ENCODE measurements at places on chromosomes 5 and 9.

GRCh38 chr5:139903795-139904565, 108.4 kb downstream of the PSD2 start:
- no peak for DNase-seq

- no peak for DNase-seq
These were observed 483.4 kb upstream of the NUDT12 start for GRCh38 chr5:104045987-104046386.

DNA sequence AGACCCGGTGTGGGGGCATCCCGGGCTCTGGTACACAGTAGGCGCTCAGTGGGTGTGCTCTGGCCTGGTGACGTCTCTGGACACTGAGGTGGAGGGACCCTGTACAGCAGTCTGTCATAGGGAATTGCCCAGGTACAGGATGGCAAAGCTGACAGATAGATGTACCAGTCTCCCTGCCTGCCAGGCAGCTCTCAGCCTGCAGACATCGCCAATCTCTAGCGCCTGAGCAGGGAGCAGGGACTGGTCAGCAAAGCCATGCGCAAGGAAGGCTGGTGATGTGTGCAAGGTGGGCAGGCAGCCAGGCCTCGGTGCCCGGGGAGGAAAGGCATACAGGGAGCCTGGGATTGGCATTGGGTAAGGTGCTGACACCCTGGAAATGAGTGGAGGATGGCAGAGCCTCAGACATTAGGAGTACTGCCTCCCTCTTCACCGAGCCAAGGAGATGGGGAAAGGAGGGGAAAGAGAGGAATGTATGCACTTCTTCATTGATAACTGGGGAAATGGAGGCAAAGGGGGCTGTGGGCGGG, 33.9 kb upstream of the BRD3 start:
- DNase-seq = no peak

- no peak for DNase-seq
These were observed 83.9 kb upstream of the HCN1 start for GRCh38 chr5:45779874-45780671.

DNA sequence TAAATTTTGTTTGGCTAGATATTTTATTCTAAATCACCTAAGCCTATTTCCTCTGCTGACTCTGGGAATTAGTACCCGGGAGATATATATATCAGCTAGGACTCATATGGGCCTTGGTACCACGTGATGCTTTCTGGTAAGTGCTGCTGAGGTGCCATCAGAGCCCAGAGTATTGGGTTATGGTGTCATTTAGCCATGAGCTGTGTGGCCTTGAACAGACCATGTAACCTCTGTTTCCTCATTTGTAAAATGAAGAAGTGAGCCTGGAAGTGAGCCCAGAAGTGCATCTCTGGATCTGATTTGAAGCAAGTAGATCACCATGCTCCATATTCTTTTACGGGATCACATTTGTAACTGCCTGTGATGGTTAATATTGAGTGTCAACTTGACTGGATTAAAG, 126.1 kb downstream of the GPBP1 start:
- DNase-seq = no peak

- DNase-seq = no peak
These were observed 3.8 kb downstream of the OR2V2 start for GRCh38 chr5:181151146-181151545.

DNA sequence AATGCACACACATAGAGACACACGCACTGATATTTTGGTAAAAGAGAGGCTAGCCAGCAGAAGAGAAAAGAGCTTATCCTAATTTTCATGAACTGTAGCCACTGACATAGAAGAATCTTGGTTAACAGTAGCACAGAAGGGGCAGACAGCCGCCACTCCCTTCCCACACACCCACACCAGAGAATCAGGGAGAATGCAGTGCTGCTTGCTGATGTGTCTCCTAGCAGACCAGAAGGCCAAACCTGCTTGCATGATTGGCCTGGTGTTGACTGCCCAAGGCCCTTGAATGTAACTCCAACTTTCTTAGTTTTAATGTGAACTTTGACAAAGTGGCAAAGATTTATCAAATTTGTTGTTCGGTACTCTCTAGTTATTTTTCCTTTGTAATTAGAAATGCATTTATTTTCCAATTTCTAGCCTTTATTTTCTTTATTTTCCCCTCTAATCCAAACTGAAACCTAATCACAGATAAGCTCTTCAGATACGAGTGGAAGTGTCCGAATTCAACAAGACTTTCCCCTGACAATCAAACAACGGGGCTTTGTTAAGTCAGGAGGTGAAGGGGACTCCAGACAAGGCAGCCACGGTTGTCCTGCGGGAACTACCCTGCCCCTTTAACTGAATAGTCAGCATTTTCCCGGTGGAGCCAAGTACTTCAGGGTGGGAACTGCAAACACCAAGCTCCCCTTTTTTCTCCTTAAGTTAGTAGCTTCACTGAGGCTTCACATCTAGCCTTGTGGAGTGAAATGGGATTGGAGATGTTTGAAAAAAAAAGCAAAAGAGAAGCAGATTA, 81.9 kb upstream of the CTSL start:
- DNase-seq = no peak

DNA sequence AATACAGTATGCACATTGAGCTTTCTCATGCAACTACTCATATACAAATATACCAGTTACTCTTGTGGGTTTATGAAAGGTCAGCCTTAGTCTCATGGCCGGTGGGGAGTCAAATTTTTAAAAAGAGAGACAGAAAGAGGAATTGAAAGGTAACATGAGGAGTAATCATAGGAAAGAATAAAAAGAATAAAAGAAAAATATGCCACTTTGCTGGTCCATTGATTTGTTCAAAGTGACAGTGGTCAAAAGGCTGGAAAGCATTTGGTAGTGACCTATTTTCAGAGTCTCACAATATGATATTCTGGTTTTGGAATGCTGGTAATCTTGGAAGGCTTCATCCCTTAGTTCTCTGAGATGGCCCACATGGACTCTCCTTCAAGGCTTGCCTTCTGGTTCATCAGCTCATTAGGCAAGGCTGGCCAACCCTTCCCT, 67.0 kb downstream of the ZNF366 start:
- no peak for DNase-seq

GRCh38 chr9:92790542-92791527, 26.2 kb upstream of the BICD2 start:
- peak; percentile 68 for DNase-seq

GRCh38 chr5:177430140-177430951, 3.9 kb downstream of the GRK6 start:
- DNase-seq = no peak

- DNase-seq = no peak
These were observed 23.4 kb upstream of the FAM169A start for GRCh38 chr5:74889523-74890105.

DNA sequence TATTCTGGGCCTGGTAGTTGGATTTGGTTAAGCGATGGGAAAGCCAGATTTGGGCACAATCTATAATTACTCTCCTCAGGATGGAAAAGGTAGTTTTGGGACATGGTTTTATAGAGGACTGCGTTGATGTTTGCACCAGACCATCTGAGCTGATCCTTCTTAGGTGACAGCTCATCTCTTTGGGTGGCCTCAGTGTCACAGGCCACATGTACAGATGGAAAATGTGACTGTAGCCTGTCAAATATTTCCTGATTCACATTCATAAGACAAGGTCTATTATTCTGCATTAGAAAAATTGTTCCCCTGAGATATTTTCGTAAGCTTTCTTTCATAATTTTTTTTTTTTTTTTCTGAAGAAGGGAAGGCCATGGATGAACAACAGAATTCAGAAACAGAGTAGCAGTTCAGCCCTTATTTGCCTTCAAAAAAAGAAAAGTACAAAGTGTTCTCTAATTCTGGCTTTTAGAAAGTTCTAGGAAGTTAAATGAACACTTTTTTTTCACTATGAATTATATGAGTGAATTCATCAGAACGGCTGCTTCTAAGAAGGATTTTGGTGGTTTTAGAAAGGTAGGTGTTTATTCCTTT, 81.0 kb downstream of the NNT start:
- DNase-seq = no peak

DNA sequence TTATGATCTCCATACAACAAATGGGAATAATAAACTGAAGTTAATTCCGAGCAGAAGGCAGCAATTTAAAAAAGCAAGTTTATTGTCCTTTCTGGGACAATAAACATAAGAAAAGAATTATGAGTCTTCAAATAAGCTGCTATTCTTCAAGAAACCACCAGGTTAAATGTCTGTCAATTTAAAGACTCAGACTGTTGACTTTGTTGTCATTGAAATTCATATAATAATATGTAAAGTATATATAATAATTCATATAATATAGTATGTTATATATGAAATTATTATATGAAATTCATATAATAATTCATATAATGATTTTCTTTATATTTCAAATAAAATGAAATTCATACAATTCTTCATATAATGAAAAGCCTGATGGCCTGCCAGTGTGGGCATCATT, 497.5 kb upstream of the RGMB start:
- no peak for DNase-seq

- no peak for DNase-seq
These were observed 34.0 kb downstream of the PPARGC1B start for GRCh38 chr5:149764086-149764485.

GRCh38 chr5:135593886-135594285, 15.1 kb upstream of the CXCL14 start:
- DNase-seq = no peak

DNA sequence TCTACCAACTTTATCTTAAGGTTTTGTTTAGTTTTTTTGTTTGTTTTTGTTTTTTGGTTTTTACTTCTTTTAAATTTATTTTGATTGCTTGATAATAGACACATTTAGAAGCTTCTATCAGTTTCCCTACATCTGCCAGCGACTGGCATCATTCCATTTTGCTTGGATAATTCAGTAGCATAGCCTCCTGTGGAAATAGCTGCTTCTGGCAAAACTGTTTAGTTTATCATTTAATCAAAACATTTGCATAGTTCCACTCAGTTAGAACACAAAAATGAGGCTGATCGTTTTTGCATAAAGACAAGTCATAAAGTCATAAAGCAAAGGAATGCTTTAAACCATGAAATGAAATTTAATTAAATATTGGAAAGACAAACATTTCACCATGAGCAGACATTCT, 133.7 kb upstream of the NFIL3 start:
- DNase-seq = no peak

DNA sequence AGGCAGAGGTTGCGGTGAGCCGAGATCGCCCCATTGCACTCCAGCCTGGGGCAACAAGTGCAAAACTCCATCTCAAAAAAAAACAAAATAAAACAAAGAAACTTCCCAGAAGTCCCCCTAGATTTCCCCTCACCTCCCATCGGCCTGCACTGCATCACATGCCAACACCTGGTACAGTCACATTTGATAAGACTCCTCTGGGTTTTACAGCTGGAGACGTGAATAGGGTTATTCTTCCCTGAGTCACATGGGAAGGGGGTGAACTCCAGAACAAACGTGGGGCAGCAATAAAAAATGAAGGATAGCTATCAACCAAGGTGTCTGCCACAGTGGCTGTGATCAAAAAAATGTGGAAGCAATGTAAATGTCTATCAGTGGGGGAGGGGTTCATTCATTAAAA, 26.0 kb downstream of the SPRY4 start:
- DNase-seq = no peak

GRCh38 chr5:35776757-35777156, 79.9 kb upstream of the IL7R start:
- DNase-seq = no peak

DNA sequence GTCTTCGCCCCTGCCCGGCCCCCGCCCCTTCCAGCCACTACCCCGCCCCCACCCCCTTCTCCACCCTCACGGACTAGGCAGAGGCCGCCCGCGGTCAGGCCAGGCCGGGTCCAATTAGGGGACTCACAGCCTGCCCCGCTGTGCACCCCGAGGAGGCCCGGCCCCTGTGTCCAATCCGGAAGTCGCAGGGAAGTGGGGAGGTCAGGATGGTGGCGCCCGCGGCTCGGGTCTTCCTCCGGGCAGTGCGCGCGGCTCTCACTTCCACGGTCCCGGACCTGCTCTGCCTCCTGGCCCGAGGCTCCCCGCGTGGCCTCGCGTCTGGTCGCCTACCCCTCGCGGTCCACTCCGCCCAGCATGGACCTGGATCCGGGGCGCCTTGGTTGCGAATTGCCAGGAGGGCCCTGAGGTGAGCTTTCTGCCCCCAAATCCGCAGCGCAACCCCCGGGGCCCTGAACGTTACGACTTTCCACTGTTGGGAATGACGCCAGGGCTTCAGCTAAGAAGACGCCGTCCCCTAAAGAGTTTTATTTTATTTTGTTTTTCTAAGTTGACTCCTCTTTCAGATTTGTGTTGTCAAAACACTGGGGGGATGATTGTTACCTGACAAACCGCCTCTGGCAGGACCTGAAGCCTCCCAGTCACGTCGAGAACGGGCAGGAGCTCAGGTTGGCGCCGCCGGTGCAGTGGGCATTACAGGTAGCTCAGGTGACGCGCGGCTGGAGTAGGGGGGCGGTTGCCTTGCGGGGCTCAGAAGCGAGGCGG, 763 bp upstream of the IRX2 start:
- DNase-seq = peak; percentile 32

DNA sequence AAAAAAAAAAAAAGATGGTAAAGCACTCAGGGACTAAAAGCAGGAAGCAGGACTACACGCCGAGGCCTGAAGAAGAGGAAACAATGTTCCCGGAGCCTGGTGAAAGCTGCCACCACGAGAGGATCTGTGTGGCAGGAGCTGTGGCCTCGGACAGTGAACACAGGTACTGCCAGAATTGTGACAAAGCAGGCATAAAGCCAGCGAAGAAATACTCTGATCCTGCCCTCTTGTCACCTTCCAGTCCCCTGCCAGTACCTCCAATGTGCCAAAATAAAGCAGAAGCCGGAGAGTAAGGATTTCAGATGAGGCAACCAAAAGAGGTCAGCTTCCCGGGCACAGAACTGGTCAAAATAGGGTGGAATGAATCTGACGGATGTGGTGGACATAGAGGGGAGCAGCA, 211.5 kb upstream of the TARS1 start:
- no peak for DNase-seq

DNA sequence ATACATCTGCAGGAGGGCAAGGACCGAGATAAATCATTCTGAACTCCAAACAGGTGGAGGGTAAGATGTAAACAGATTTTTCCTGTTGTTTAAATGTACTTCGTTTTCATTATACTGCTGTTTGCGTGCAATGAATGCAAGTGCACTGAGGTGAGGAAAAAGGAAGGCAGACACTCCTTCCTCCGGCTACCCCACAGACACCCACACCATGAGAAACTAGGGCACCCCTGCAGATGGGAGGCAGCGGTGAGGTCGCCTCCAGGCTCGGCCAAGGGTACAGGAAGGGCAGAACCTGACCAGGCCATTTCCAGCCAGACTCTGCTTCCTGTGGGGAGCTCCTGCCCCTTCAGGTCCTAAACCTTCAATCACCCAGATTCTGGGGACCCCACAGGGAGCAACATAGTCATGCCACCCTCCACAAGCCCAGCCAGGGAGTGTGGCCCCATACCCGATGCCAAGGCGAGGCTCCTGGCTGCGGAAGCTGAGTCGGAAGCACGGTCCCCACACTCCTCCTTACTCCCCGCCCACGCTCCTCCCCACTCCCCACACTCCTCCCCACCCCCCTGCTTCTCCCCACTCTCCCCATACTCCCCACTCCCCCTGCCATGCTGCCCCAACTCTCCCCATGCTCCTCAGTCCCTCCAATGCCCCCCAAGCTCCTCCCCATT, 37.1 kb downstream of the VAV2 start:
- no peak for DNase-seq

DNA sequence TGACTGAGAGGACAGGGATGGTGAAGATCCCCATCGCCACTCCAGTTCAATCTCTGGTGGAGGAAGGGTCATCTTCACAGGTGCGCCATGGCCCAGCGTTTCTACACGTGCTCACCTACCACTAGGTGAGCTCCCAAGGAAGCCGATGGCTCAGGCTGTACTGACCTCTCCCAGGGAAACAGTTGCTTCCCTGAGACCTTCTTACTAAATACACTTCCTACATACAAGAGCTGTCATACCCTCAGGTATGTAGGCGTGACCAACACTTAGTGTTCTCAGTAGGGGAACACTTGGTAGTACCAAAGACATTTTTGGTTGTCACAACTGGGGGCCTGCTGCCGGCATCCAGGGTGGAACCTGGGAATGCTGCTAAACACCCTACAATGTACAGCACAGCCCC, 75.2 kb downstream of the TENT4A start:
- no peak for DNase-seq

All from fibroblast of skin of right quadriceps (primary cell).